Stimulated activated CD8-positive, alpha-beta memory T cell treated with anti-CD3 and anti-CD28 coated beads, Interleukin-15, amount 100 ng/mL, for 24 hours (primary cell): ENCODE measurements at places on chromosomes 7 and 10.

GRCh38 chr10:104330168-104331110 is 7.8 kb downstream of the ITPRIP start:
- no peak for DNase-seq

GRCh38 chr10:16941870-16942269 is 124.6 kb upstream of the RSU1 start:
- no peak for DNase-seq

DNA sequence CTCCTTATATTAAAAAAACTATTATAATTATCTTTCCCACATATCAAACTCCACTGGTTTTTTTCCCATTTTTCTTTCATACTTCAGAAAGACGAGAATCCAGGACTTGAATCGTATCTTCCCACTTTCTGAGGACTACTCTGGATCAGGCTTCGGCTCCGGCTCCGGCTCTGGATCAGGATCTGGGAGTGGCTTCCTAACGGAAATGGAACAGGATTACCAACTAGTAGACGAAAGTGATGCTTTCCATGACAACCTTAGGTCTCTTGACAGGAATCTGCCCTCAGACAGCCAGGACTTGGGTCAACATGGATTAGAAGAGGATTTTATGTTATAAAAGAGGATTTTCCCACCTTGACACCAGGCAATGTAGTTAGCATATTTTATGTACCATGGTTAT is 15.9 kb downstream of the SRGN start:
- DNase-seq = no peak

DNA sequence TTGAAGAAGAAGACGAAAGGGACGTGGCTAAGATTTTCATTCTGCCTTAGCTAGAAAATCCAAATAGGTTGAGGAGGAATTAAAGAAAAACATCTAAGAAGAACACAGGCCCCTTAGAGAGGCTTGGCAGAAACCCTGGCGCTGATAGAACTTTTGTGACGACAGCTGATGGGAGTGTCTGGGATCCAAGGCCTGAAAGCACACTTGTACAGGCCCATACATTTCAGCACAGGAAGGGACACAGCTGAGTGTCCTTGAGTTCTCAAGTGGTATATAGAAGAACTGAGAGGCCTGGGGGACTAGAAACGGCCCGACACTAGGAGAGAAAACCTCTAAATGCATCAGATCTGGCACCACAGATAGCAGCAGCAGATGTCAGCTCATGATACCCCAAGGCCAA is 39.5 kb downstream of the PRPS1L1 start:
- no peak for DNase-seq

- DNase-seq = no peak
These were observed 119.5 kb downstream of the SPDYE5 start for GRCh38 chr7:75611557-75612178.
